ENCODE measurements at places on chromosomes 6 and 20.
A peak's percentile ranks its signal among the peaks of the same experiment; 100 is the strongest.

DNA sequence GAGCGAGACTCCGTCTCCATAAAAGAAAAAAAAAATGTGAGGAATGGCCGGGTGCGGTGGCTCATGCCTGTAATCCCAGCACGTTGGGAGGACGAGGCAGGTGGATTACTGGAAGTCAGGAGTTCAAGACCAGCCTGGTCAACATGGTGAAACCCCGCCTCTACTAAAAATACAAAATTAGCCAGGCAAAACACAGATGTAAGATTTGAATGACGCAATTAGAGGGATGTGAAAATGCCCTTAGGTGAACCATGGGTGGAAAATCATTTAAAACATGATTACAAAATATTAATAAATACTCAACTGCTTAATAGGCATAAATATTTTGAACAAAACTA, 20.9 kb downstream of the COL9A3 start:
- no peak for DNase-seq

DNA sequence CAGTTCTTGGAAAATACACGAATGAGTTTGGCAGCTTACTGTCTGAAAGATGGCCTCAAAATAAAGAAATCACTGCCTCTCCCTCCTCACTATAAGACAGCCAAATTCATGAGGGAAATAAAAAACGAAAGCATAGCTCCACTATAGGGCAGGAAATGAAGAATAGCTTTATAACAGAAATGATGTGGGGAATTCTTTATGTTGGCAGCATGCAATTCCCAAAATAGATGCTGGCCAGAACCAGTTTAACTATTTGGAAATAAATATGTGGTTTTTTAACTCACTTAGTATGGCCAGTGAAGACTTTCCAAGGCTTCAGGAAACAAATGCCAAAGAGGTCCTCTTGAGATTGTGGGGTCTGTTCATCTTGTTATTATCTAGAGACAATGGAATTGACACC, 100.5 kb downstream of the TBX18 start:
- DNase-seq: no peak

- DNase-seq: no peak
These were observed 40.4 kb downstream of the SNX5 start for GRCh38 chr20:17928211-17928611.

DNA sequence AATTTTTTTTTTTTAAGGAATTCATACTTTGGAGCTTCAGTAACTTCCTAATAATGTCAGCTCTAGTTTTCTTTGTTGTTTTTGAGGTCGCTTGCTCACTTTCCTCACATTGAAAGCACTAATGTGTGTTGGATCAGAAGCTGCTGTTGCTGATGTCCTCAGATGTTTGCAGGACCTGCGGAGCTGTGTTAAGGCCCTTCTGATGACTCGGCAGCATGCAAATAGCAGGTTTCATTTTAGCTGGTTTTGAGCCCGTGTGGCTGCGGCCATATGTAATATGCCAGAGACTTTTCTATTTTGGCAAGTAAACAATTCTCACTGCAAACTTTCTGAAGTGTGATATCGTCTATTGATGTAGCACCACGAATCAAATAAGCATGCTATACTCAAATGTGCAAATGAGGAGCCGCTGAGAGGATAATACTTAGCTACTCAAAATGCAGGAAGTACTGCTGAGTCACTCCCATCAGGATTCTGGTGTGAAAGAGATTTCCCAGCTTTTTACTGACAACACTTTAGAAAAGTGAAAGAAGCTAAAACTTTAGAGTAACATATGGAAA, 187.8 kb downstream of the SASH1 start:
- no peak for DNase-seq

DNA sequence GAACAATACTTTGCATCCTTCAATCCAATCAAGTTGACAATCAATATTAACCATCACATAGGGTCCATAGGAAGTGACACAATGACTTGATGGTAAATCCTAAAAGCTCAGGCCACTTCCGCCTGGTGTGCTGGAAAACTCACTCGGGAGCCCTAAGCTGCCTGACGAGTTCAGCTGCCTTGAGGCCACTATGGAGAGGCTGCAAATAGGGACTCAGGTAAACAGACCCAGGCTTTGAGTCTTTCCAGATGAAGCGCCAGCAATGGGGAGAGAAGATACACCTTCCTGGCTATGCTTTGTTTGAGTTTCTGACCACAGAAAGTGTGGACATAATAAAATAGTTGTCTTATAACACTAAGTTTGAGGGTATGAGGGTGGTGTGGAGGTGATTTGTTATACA, 112.6 kb downstream of the GPR63 start:
- DNase-seq: no peak

DNA sequence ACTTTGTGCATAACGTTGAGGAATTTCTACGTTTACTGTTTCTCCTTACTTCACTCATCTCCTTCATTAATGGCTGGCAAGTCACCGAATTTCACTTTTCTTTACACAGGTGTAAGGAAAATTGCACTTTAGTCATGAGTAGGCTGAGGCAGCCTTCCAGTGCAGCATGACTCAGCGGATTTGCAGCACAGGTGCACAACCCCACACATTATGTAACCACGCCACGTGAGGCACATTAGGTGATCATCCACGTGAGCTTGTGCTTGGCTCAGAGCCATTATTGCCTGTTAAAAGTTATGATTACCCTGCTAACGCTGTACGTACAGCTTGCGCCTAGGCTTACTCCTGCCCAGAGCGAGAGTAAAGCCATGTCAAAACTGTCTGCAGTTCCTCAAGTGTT, 158.8 kb downstream of the NKAIN2 start:
- DNase-seq: no peak

- DNase-seq: no peak
These were observed 558.9 kb downstream of the PKHD1 start for GRCh38 chr6:51528556-51528955.

- DNase-seq: no peak
These were observed 21.9 kb upstream of the CHMP4B start for GRCh38 chr20:33789109-33789857.

DNA sequence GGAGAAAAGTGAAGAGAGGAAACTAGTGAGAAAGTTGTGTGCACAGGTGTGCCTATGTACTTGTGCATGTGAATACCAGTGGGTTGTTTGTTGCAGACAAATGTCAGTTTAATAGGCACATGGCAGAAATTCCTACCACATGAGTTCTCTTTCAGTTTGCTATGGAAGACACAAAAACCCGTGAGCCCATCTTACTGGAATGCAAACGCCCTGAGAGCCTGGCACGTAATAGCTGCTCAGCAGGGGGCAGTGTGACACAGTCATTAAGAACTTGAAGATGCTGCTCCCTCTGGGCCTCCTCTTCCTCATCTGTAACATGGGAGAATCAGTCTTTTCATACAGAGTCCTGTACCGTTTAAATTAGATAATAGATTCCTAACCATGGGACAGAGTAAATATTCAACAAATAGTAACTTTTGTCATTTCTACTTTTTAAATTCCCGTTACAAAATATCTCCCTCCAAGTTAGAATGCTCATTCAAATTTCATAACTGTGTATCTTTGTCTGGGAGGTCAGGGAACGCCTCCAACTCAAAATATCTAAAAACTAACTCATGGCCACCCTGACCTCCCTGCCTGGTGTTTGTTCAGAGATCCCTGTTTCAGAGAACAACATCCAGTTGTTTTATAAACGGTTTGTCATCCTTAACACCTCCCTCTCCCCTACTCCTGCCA, 802.9 kb downstream of the MAFB start:
- DNase-seq: no peak

DNA sequence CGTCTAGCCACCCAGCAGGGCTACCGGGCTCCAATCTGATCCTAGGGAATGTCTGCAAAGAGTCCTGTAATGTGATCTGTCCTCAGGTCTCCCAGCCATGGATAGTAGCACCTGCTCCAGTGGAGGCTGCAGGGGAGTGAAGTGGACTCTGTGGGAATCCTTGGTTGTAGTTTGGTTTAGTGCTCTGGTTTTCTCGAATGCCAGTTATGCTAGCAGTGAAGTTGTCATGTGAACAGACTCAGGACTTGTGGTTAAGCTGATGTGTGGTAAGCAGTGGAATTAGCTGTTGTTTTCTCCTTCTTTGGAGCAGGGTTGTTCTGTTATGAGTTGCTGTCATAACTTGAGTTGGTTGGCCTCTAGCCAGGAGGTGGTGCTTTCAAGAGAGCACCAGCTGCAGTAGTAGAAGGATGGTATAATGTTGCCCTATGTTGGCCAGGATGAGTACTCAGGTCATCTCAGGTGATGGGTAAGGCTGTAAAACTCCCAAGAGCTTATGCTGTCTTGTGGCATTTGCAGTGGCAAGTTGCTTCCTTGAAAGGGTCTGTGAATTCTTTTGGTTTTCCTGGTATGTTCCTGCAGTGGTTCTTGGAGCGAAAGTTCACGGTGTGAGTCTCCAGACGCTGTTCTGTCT, 390.2 kb downstream of the UTRN start:
- no peak for DNase-seq

DNA sequence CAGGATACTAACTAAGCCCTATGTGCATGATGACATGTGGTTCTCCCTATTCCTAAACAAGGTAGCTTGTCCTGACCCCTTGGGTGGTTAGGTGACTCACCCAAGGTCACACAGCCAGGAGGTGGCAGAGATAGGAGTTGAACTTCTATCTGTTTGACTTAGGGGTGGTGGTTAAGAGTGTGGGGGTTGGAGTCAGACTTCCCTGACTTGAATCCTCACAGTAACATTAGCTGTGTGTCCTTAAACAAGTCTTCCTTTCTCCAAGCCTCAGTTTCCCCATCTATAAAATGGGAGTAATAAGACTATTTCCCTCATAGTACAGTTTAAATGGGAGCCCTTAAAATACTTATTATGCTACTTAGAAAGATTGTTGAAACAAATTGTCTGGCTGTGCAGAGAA, 21.9 kb downstream of the SLC12A5 start:
- DNase-seq: no peak

- no peak for DNase-seq
These were observed 531.5 kb downstream of the COL12A1 start for GRCh38 chr6:74674377-74674776.

DNA sequence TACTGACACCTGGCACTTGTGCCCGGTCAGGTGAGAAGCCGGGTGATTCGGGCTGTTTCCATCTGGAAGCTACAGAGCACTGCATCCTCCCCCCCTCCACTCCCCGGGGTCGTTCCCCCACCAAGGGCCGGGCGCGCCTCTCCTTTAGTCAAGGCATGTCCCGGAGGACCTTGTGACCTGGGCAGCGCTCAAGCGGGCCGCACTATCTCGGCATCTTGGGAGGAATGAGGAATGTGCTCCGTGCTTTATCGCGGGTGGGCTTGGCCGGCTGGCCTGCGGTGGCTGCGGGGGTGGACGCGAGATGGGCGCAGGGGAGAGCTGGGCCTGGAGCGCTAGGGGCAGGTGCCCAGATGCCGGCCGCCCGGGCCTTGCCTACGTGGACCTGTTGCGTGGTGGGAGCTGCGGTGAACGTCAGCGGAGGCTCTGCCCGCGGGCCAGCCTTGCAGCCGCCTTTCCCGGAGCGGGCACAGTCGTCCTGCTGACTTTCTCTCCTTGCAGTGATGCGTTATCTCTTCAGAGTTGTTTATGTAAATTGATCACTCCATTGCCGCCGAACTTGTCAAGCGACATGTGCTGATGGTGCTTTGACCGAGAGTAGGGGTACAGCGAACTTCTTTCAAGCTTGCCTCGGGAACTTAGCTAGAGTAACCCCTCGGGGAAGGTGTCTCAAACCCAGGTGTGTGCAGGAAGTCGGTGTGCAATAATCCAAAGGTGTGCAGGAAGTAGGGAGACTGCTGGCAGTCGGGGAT, 1.1 kb downstream of the LRRC1 start:
- no peak for DNase-seq

GRCh38 chr6:30227242-30227722, 14.1 kb upstream of the TRIM26 start:
- DNase-seq: no peak

DNA sequence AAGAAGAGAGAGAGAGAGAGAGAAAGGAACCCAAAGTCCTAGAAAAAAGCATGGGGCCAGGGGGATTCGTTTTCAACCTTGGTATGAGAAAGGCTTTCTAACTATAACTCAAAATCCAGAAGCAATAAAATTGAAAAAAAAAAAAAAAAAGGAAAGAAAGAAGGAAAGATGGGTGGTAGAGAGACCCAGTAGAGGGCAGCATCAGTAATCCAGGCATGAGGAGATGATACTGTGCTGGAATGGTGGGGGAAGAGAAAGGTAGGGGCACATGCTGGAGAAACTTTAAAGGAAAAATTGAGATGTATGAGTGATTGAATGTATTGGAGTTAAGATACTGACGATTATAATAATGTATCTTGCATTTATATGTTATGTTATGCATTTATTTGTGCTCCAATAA, 1040.7 kb upstream of the FLRT3 start:
- DNase-seq: no peak

DNA sequence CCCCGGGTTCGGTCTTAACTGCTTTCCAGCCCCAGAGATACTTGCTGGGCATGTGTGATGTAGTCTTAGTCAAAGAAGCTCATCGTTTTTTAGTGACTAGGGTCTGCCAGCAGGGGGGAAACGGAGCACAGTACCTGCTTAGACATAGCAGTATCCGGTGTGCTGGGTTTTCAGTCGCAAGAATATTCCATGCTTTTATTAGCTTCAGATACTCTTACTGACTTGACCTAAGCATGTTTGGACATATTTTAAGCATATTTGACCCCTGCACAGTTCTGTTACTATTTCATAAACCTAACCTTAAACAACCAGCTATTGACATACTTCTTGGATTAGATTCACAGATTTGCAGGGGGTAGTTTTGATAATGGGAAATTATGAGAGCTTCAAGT, 3.0 kb downstream of the E2F3 start:
- DNase-seq: peak; percentile 63

- no peak for DNase-seq
These were observed 2.4 kb downstream of the CMTR1 start for GRCh38 chr6:37435373-37435772.

DNA sequence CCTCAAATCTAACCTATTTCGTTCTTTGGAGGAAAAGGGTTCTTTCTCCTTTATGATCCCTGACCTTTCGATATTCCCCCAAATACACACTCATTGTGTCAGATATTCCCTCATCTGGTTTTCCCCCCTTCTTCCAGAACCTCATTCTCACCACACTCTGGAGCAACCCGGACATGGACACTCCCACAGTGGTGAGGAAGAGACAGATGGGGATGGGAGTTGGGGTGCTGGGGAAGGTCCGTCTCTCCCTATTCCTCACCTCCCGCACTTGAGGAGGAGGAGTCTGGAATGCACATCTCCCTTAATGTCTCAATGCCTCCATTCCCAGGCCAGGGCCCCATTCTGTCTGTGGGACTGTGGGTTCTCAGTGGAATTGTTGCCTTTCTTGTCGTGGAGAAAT, 1.3 kb downstream of the SLC39A7 start:
- DNase-seq: no peak

- DNase-seq: no peak
These were observed 3.5 kb upstream of the TFAP2A start for GRCh38 chr6:10418361-10418861.

- DNase-seq: no peak
These were observed 35.1 kb upstream of the ANKEF1 start for GRCh38 chr20:9999645-10000044.

- DNase-seq: no peak
These were observed 4.8 kb upstream of the PRPH2 start for GRCh38 chr6:42727087-42727611.

- DNase-seq: no peak
These were observed 380.1 kb downstream of the THBS2 start for GRCh38 chr6:168873278-168874190.

- DNase-seq: no peak
These were observed 2.6 kb downstream of the PPP1R14C start for GRCh38 chr6:150145427-150145826.
